Stimulated activated memory B cell treated with anti-CD40 and anti-IgM and Interleukin-4, amounts not matched to agents 10 μg/mL and 1 μg/mL and 100 μg/mL, for 72 hours (primary cell): ENCODE measurements at places on chromosomes 1 and 21.

- ATAC-seq, result no peak
Measured at GRCh38 chr1:171965777-171966176, 124.5 kb downstream of the DNM3 start.

GRCh38 chr1:66271904-66272254 lies 262.1 kb upstream of the SGIP1 start:
- no peak for ATAC-seq

- ATAC-seq, result no peak
Measured at GRCh38 chr21:35217504-35218060, 168.5 kb upstream of the RUNX1 start.

DNA sequence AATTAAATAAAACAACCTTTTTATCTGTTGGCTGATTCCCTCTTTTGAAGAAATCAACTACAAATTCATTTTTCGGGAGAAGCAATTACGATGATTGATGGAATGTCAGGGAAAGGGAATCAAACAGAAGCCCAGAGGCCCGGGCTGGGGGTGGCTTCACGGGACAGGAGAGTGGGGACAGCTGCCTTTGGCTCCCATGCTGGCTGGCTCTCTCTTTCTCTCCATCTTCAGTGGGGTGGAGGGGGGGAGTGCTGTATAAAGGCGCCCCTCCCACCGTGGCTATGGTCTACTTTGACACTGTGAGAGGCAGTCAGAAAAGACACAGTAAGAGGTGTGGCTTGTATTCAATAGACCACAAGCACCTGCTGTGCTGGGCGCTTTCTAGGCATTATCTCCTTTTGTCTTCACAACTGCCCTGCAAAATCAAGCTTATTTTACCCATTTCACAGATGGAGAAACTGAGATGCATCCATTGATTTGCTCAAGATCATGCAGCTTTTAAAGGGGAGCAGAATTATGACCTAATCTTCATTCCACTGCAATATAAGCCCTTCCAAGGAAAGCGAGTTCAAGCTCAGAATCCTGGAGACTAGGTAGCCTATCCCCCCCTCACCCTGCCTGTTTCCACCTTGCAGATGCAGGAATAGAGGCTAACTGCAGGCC lies 92.9 kb downstream of the GRIK3 start:
- ATAC-seq, result no peak

- ATAC-seq, result no peak
Measured at GRCh38 chr1:203308328-203308922, 3.1 kb downstream of the BTG2 start.

DNA sequence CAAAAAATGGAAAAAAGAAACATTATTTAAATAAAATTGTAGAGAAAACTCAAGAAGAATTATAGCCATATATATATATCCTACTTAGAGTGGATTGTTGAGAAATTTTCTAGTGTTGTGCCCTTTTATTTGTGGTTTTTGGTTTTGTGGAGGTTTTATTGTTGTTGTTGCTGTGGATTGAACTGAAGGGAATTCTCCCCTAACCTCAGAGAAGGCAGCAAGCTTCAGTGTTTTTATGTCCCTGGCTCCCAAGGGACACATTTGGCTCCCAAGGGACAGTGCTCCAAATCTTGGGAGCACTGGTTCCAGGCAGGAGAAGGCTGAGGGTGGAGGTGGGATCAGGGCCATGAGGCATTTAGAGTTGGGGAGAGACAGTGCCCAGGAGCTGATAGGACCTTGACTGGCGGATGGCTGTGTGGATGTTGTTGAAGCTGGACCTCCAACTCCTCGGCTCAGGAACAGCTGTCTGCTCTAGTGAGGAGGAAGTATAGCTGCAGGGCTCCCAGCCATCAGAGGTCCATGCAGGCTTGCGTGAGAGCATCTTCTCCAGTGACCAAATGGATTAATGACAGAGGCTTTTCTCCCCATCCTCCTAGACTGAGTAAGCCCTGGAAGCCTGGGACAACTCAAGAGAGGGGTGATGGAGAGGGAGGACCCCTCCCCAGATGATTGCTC lies 100.5 kb downstream of the TEX35 start:
- ATAC-seq, result no peak

DNA sequence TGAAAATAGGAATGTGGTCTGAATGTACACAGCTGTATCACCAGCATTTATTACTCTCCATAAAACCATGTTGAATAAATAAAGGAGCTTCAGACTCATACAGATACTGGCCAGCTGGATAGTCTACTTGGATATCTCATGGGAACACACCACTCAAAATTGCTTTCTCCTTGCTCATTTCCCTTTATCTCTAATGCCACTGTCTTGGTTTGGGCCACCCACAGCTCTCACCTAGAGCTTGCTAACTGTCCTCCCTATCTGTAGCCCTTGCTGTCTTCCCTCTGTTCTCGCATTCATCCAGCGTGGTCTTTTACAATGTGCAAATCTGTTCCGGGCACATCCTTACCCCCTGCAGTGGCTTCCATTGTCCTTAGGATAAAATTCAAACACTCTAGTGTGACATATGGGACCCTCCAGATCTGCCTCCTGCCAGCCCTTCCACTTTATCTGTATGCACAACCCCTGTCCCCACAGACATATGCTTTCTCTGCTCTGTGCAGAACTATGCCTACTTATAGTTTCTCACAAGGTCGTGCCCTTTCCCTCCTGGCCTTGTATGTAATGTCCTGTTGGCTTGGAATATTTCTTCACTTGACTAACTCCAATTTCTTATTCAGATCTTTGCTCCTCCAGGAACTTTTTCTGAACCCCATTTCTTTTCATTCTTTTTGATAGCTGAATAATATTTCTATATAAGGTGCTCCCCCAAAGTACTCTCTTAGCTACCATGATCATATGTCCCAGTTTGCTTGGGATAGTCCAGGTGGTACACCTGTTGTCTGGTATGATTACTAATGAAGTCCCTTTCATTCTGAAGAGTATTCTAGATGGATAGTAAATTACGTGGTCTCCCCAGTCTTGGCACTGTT lies 2.9 kb downstream of the FLVCR1 start:
- ATAC-seq, result no peak

GRCh38 chr21:43810505-43811261 lies 21.3 kb downstream of the RRP1 start:
- ATAC-seq, result peak; percentile 88

GRCh38 chr1:52634111-52634510 lies 1.1 kb downstream of the SHISAL2A start:
- peak; percentile 19 for ATAC-seq

GRCh38 chr1:205693421-205693991 lies 13.2 kb upstream of the SLC45A3 start:
- peak; percentile 51 for ATAC-seq

GRCh38 chr1:87451229-87451920 lies 122.7 kb downstream of the LMO4 start:
- no peak for ATAC-seq

GRCh38 chr1:234125714-234126113 lies 221.2 kb downstream of the SLC35F3 start:
- no peak for ATAC-seq

DNA sequence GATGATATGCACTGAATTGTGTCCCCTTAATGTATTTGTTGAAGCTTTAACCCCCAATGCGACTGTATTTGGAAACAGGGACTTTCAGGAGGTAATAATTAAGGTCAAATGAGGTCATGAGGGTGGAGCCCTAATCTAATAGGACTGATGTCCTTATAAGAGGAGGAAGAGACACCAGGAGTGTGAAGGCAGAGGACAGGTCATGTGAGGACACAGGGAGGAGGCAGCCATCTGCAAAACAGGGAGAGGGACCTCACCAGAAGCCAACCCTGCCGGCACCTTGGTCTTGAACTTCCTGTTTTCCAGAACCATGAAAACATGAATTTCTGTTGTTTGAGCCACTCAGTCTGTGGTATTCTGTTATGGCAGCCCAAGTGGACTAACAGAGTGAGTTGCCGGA lies 15.3 kb downstream of the SYF2 start:
- no peak for ATAC-seq

DNA sequence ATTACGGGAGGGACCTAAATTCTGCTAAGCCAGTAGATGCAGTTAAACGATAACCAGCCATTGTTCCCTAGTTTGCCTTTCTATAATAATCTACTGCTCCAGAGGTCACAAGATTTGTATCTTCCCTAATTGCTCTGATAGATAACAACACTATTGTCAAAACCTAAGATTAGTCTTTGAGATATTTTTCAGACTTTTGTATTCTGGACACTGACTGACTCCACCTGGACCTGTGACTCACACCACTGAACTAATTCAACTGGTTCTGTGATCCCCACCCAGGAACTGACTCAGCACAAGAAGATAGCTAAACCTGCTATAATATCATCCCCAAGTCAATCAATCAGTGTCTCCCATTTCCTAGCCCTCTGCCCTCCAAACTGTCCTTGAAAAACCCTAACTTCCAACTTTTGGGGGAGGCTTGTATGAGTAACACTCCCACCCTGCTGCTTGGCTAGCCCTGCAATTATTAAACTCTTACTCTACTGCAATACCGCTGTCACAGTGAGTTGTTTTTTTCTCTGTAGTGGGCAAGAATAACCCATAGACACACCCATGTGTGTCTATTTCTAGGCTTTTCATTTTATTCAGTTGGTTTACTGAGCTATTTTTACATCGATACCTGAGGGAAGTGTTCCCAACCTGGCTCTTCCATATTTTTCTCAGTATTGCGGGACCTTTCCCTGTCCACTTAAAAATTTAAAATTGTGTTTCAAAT lies 11.2 kb downstream of the KIFAP3 start:
- no peak for ATAC-seq
